ENCODE measurements at places on chromosomes 4 and X.
A peak's percentile ranks its signal among the peaks of the same experiment; 100 is the strongest.

DNA sequence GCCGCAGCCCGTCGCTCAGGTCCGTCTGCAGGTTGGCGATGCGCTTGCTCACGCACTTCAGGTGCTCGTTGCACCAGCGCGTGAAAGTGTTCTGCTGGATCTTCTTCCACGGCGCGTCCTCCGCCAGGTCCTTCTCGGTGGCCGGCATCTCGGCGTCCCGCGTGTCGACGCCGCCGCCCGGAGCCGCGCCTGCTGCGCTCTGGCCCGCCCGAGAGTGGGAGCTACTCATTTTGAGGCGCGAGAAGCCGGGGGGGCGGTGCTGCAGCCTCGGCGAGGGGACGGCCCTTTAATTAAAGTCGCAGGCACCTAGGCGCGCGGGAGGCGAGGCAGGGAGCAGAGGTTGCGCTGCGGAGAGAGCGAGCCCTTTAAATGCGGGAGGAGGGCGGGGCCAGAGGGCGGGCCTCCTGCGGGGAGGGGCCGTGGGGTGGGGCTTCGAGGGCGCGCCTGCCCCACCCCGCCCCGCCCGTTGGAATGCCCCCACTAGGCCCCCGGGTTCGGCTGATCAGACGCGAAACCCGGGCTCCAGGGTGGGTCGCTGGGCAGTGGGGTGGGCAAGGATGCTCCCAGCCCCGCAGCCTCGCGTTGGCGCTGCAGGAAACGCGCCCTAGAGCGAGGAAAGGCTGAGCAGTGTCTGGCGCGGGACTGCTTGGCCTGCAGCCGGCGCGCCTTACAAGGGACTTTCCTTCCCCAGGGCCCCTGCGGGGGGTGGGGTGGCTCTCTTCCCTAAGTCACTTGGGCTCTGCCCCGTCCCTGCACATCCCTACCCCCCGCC is 3.2 kb downstream of the FLNA start:
- peak; percentile 95 for DNase-seq

DNA sequence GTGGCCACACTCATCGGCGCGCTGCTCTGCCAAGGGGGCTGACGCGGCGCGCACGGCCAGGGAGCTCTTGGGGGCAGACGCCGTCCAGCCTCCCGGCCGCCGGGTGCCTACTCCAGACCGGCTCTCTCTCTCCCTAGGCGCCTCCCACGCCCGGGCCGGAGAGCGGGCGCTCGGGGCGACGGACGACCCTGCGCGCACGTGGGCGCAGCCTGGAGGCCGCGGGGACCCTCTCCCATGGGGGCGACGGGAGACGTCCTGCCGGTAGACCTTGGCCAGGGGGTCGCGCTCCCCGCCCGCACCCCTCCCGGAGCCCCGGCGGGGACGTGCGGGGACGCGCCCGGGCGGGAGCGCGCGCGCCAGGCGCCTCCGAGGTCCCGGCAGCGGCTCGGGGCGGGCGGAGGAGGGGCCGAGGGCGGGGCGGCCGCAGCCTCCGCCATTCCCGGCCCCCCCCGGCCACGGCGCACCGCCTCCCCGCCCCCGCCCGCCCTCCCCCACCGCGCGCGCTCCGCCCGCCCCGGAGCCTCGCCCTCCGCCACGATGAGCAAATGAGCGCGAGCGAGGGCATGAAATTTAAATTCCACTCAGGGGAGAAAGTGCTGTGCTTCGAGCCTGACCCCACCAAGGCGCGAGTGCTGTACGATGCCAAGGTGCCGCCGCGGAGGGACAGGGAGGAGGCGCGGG is at the start of gene MSL3:
TSS of gene MSL3 (plus strand) at position 519 of the 681 bp plus-strand sequence. CDS start at position 546, 27 bp downstream.
- no peak for DNase-seq

DNA sequence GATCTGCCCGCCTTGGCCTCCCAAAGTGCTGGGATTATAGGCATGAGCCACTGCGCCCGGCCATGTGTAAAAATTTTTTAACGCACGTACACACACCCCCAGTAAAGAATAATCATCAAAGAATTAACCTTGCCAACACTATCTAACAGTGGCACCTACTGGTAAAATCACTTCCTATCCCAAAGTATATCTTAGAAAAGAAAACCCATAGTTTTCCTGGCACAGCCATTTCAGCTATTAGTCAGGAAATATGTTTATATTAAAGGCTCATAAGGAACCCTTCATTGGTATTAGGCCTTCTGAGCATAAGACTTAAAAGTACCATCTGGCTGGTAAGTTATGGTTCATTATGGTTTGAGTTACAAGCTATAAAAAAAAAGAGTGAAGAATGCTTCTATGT is 14.1 kb downstream of the S100G start:
- DNase-seq = no peak

- no peak for DNase-seq
Observed at GRCh38 chrX:77404419-77404818, 42.8 kb upstream of the FGF16 start.

- DNase-seq = no peak
Observed at GRCh38 chrX:17081968-17082367, 135.5 kb downstream of the REPS2 start.

- no peak for DNase-seq
Observed at GRCh38 chr4:85094735-85095134, 128.2 kb upstream of the WDFY3 start.

DNA sequence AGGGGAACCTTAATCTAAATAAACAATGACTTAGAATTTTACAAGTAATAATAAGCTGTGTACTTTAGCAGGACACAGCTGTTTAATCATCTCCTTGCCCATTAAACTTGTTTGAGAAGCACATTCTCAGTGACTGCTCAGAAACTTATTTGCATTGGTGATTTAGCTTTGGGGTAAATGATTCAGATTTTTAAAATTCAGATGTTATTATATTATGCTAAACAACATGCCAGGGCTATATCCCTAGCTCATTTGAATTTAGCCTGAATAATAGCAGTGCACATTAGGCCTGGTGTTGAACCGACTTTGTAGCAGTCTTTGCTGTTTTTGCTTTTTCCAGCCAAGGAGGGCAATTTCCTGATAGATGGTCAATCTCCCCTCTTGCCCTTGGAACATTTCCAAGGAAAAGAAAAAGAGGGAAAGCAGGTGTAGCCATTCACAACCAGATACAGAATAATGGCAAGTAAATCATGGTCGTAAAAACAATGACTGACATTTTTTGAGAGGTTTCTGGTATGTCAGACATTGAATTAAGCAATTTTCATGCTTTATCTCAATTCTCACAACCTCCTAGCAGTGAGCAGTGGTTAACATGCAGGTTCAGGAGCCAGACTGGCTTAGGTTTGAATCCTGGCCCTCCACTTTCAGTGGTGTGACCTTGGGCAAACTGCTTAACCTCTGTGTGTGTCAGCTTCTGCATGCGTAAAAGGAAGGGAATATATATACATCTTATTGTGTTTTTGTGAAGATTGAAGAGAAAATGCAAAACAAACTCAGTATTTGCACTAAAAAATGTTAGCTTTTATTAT is 16.8 kb downstream of the ARHGEF38 start:
- DNase-seq = no peak

- DNase-seq = no peak
Observed at GRCh38 chrX:40420899-40421729, 159.7 kb upstream of the ATP6AP2 start.

- no peak for DNase-seq
Observed at GRCh38 chr4:79626101-79626500, 218.1 kb upstream of the GK2 start.

DNA sequence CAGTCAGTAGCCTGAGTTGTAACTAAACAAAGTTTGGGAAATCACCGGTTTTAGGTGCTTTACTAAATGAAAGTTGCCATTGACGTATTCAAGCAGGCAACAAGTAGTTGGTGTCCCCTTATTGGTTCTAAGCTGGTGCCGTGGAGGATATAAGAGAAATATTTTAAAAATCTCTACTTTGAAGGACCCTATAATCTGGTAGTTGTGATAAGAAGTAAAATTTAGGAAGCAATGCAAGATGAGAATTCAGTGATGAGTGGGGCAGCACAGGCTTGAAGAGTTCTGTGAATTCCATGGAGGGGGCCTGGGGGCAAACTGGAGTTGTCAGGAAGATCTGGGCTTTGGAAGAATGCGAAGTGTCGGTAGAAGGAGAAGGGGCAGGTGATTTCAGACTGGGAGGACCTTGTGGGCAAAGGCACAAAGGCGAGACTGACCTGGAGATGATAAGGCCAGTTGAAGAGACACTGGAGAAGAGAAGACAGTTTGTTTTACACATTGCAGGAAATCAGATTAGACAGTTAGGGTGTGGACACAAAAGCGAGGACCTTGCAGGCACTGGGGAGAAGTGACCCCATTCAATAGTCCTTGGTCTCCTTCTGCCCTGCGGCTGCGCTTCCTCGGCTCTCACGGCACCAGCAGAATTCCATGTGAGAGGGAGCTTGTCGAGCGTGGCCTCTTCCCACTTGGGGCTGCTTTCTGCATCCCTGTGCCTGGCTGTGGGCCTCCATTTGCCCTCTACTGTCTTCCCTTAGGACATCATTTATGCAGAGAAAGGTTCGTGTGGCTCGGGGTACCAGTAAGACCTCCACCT is 1.3 kb downstream of the RHOH start:
- DNase-seq = peak; percentile 90

- DNase-seq = no peak
Observed at GRCh38 chr4:17322514-17322913, 189.4 kb downstream of the QDPR start.

- no peak for DNase-seq
Observed at GRCh38 chr4:52641854-52642563, 17.1 kb downstream of the USP46 start.

GRCh38 chrX:147476008-147476407 is 435.7 kb upstream of the FMR1 start:
- DNase-seq = peak; percentile 1

DNA sequence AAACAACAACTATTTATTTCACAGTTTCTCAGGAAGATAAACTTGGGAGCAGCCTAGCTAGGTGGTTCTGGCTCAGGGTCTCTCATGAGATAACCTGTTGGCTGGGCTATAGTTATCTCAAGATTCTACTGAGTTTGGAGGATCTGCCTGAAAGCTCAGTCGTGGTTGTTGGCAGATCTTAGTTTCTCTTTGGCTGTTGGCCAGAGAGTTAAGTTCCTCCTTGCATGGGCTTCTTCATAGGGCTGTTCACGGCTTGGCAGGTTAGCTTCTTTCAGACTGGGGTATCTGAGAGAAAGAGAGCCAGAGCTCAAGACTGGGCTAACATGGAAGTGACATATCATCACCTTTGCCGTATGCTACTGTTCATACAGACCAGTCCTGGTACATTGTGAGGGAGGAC is 28.7 kb downstream of the SEC24B start:
- no peak for DNase-seq

GRCh38 chr4:111573386-111573785 is 571.9 kb upstream of the FAM241A start:
- DNase-seq = no peak

DNA sequence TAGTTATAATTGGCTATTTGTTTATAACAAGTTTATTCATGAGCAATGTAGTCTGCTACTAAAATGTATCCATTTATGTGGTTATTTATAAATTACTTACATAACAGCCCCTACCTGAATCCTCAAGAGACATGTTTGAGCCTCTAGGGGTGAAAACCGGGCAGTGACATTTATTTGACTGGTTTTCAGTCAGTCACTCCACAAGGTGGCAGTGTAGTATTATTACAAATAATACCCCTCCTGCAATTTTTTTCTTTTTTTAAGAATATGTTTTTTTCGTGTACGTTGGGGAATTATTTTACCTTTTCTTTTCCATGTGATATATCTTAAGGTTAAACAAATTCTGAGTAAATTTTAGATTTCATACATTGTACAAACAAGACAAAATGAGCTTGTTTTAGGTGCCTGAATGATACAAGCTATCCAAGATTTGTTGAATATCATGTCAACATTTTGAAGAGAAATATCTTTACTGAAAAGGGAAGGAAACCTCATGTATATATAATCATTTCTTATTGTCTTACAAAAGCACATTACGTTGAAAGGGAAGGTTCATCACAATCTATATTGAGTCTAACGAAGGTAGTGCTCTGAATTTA is 598.7 kb upstream of the TECRL start:
- DNase-seq = no peak

DNA sequence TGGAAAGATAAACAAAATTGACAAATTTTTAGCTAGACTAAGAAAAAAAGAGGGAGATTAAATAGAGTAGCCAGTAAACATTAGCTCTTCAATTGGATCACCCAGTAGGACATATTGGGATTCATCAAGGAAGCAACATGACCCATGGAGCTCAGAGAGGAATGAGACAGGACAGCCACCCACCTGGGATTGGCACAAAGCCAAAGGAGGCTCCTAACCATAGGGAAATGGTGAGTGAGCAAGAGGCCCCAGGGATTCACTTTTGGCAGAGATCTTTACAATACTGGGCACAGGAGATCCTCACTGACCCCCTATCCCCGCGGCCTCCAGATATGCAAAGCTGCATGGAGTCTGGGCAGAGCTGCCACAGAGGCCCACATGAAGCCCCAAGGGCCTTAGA is 34.8 kb upstream of the CXCL6 start:
- no peak for DNase-seq

DNA sequence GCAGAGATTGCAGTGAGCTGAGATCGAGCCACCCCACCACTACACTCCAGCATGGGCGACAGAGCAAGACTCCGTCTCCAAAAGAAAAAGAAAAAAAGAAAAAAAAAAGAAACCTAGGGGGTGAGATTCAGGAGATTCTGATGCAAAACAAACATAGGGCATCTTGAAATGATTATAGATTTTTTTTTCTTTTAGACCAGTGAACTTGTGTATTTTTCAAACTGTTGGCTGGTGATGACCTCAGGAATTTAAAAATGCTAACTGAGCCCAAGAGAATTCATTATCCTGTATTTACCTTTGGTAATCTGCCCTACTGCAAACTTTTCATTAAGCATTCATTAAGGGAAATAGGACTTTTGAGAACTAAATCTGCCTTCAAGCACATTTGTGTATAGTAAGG is 20.6 kb downstream of the ATP10D start:
- no peak for DNase-seq

GRCh38 chr4:75922588-75922987 is 18.2 kb downstream of the NAAA start:
- no peak for DNase-seq

- no peak for DNase-seq
Observed at GRCh38 chrX:84909151-84909550, 94.5 kb upstream of the APOOL start.

DNA sequence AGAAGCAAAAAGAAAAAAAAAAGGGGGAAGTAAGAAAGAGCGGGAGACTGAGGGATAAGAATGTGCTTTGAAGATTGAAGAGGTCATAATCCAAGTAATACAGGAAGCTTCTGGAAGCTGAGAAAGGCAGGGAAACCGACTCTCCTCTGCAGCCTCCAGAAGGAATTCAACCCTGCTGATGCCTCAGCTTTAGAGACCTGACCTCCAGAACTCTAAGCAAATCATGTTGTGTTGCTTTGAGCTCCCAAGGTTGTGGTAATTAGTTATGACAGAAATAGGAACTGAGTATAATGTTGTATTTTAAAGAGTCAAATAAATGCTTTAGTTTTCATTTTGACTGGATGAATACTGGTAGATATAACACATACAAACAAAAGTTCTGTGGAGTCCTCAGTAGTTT is 48.0 kb upstream of the FAT1 start:
- no peak for DNase-seq

GRCh38 chrX:112874175-112874574 is 33.5 kb upstream of the AMOT start:
- DNase-seq = no peak

DNA sequence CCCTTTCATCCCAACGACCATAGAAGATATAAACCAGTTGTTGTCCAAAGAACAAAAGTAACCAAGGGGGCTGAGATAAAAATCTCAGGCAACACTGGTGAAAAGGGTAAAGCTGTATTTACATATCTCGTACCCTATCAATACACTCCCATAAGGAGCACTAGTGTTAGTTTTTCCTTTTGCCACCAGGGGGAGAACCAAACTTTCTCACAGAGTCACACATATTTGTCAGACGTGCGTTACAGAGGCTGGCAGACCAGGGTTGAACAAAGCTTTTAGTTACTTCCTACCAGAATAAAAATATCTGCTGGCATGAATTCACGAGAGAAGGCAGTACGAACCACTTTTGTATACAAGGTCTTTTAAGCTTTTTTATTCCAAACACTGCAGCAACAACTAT is 88.3 kb downstream of the AMELX start:
- DNase-seq = peak; percentile 15

All from CD4-positive, alpha-beta T cell treated with Interleukin-17A for 1 hour (primary cell).